ENCODE measurements at places on chromosomes 11 and 22. TPM values are rescaled to one million over a fixed set of nuclear protein-coding genes. Genes with fewer than 3 reads are reported as not detected.

GRCh38 chr11:119218141-119218878, 12.2 kb downstream of the CBL start:
- DNase-seq, result no peak

DNA sequence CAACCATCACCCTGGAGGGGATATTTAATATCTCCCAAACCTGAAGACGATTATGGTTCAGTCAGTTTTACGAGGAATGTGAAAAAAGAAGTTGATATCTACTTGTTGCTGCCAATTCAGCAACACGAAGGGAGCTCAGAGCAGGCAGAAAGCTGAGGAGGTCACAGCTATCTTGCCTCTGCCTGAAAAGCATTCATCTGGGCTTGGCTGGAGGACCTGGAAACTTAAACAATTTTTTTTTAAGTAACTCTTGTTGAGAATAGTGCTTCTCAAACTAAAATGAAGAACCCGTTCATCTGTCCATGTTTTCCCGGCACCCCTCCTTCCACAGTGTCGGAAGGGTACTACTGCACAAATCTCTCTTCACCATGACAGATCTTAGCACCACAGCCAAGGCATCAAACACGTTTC, 98.9 kb downstream of the MICAL3 start:
- DNase-seq, result no peak

DNA sequence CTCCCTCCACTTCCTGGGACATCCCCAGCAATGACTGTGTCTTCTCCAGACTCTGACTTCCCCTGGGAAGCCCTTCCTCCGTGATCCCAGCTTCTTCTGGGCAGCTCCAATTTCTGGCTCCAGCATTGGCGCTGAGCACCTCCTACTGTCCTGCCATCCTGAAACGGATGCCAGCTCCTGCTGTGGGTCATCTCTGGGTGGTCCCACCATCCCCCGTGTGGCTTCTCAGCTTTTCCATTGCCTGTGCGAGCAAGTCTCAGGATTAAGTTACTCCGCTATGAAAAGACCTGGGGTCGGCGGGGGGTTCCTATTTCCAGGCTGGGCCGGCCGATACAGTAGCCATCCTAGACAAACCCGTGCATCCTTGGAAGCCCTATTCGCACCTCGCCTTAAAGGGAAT, 55.4 kb upstream of the FADD start:
- DNase-seq, result no peak

GRCh38 chr11:86497310-86497709, 122.6 kb downstream of the CCDC81 start:
- no peak for DNase-seq

The TUB gene
- total RNA-seq, result 2.2 TPM

The C11orf16 gene
- not detected for total RNA-seq

The OR6Q1 gene
- not detected for total RNA-seq

The HMBS gene
- total RNA-seq, result 9.2 TPM

The NEFH gene
- 1.1 TPM for total RNA-seq
